ENCODE measurements at places on chromosomes 13 and 19.
A peak's percentile ranks its signal among the peaks of the same experiment; 100 is the strongest.

GRCh38 chr13:111210091-111210490 lies 95.0 kb downstream of the ARHGEF7 start:
- no peak for DNase-seq

GRCh38 chr13:99220199-99220935 lies 19.7 kb downstream of the UBAC2 start:
- DNase-seq: no peak

DNA sequence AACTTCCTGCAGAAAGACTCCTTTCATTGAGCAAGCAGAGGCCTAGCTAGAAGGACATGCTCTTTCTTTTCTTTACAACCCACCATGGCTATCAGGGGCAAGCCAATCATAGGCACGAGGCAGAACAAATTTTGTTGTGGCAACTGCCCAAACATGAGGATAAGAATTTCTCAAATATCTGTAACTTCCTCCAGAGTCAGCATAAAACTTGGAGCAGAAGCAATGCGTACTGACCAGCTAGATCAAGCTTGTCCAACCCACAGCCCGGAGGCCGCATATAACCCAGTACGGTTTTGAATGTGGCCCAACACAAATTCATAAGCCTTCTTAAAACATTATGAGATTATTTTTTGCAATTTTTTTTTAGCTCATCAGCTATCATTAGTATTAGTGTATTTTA lies 87.0 kb upstream of the SOX21 start:
- no peak for DNase-seq

- DNase-seq: no peak
Observed at GRCh38 chr19:35533201-35533821, at the start of gene GAPDHS. Gene GAPDHS, plus strand, starts transcription at chr19:35533456. Its CDS starts 72 bp downstream, at chr19:35533528.

DNA sequence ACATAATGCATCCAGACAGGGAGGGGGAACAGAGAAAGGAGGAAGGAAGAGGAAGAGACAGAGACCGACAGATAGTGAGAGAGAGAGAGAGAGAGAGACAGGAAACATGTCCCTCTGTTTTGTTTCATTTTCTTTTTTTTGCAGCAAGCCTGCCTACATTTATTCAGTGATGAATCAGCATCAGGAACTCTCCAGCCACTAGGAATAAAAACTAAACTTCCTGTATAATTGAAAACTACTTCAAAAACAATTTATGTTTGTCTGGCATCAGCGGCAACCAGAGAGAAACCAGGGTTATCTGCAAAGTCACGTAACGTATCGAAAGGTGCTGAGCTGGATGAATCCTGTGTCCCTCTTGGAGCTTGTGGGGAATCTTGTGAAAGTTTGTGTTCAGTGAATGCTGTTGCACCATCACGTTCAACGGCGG lies 148.6 kb upstream of the SOX21 start:
- peak; percentile 48 for DNase-seq

DNA sequence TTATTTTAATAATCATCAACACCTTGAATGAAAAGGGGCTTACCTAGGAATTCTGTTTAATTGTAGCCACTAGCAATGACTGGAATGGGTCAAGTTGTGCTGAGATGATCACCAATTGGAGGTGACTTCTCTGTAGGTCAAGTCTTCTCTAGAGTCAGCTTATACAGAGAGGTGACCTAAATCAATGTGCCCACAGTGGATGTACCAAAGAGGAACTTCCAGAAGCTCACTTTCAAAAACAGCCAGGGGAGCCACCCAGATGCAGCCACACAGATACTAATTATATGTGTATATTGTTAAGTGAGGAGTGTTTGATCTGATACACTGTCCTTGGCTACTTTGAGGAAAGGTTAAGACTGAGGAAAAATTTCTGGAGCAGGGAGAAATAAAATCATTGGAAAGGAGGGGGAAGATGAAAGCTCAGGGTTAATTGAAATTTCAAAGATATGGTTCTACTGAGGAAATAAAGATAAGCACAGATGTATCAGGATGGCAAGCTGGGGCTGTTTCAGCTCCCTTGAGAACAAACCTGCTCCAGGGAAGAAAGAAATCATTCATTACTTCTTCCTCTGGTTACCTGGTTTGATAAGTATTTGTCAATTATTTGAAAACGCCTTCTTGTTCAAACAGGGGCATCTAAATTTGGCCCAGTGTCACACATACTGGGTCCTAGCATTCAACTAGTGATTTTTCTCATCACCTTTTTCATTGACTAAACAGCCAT lies 5.1 kb downstream of the GPR183 start:
- DNase-seq: no peak

- DNase-seq: peak; percentile 67
Observed at GRCh38 chr13:39836038-39836437, 180.6 kb downstream of the COG6 start.
